NCI-H446 (cell line): ENCODE measurements at places on chromosomes 12 and 14.
A peak's percentile ranks its signal among the peaks of the same experiment; 100 is the strongest.

- no peak for DNase-seq
These were observed 28.9 kb downstream of the ABCC9 start for GRCh38 chr12:21912318-21912717.

DNA sequence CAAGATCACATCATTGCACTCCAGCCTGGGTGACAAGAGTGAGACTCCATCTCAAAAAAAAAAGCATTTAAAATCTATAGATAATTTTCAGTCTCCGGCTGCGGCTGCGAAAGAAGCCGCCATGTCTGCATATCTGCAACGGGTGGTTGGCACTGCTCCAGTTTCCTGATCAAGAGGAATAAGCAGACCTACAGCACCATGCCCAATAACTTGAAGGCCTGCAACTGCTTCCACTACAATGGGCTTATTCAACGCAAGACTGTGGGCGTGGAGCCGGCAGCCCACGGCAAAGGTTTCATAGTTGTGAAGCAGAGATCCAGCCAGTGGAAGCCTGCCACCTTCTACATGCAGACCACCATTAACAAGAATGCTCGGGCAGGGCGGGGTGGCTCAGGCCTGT is 30.6 kb upstream of the EID3 start:
- DNase-seq: no peak

DNA sequence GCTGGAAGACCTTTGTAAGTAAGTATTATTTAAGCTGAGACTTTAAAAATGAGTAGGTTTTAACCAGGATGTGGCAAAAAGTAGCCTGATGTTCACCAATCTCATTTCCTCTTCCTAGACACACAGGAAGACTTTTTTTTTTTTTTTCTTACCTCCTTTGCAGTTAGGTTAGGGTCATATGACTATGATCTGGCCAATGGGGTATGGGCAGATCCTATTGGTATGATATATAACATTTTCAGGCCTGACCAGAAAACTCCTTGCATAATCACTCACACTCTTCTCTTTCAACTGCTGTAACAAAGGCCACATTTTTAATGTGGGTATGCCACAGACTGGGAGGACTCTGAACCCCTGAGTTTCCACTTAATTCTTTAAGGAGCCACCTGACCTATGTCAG is 2.7 kb upstream of the RPS6KA5 start:
- peak; percentile 14 for DNase-seq

DNA sequence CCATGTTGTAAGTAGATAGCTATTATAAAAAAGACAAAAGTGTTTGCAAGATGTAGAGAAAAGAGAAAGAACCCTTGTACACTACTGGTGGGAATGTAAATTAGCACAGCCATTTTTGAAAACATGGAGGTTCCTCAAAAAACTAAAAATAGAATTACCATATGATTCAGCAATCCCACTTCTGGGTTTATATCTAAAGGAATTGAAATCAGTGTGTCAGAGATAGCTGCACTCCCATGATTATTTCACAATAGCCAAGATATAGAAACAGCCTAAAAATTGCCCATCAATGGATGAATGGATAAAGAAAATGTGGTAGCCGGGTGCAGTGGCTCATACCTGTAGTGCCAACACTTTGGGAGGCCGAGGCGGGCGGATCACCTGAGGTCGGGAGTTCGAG is 9.2 kb downstream of the PSMC6 start:
- DNase-seq: no peak

GRCh38 chr14:104974146-104974541 is 4.0 kb downstream of the AHNAK2 start:
- DNase-seq: no peak
